ENCODE measurements at places on chromosomes 13 and 19.

GRCh38 chr13:72132075-72132474 is 265.1 kb upstream of the DACH1 start:
- DNase-seq = no peak

DNA sequence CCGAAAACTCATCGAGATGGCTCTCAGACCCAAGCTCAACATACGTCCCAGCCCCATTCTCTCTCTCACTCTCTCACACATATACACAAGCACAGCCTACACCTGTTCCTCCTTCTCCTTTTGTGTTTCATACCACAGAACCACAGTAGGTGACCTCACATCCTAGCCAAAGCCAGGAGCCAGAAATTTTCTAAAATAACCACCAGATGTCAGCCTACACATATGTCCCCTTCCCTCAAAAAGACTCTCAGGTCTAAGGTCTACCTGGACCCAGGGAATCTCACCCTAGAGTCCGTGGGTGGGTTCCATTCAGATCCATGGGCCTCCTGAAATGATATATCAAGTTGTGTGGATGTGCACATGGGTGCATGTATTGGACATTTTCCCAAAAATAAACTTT is 104.2 kb upstream of the IPO5 start:
- no peak for DNase-seq

GRCh38 chr13:94170145-94170571 is 309.3 kb downstream of the DCT start:
- DNase-seq = no peak

- peak; percentile 75 for DNase-seq
Measured at GRCh38 chr13:99496184-99497142, 4.8 kb upstream of the TM9SF2 start.

GRCh38 chr19:43525836-43526771 is 897 bp downstream of the ETHE1 start:
- peak; percentile 37 for DNase-seq

DNA sequence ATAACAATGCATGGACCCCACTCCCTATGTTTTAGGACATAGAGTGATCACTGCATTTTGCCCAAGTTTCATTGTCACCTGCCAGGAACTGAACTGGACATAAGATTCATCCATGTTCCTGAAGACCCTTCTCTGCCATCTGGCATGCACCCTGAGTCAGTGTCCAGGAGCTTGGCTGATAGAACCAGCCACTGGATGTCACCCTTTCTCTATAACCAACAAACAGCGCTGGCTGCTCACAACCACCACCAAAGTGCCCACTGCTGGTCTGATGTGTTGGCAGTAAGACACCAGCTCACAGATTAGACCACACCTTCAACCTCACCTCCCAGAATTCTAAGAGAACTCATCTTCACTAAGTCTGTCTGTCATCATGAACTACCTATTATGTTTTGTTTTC is 333.4 kb downstream of the ITGBL1 start:
- DNase-seq = no peak

DNA sequence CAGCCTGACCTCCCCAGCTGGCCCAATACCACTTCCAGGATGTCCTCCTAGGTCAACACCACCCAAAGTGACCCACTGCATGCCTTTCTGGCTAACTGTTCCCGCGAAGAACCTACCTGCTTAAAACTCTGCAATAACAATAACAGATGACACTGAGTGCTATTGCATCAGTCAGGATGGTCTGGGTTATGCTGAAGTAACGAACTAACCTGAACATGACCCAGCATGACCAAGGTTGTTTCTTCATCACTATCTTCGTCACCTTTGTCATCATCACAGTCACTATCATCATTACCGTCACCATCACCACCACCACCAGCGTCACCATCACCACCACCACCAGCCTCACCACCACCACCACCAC is 10.6 kb upstream of the FXYD3 start:
- no peak for DNase-seq

- DNase-seq = no peak
Measured at GRCh38 chr13:52830946-52831345, 17.5 kb downstream of the PCDH8 start.

DNA sequence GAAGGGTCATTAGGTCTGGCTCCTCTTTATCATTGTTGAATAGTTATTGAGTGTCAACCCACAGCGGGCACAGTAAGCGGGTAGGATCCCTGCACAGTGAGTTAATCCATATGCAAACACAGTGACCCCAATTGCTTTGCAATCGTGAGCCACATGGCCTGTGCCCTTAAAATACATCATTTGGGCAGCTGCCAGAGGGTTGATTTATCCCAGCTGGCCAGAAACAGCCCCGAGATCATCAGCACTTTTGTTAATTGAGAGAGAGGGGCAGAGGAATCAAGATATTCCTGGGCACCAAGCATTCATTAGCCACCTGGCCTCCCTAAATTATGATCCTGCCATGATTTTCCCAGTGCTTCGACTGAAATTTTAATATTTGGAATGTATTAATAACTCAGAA is 9.8 kb upstream of the CNMD start:
- DNase-seq = no peak

DNA sequence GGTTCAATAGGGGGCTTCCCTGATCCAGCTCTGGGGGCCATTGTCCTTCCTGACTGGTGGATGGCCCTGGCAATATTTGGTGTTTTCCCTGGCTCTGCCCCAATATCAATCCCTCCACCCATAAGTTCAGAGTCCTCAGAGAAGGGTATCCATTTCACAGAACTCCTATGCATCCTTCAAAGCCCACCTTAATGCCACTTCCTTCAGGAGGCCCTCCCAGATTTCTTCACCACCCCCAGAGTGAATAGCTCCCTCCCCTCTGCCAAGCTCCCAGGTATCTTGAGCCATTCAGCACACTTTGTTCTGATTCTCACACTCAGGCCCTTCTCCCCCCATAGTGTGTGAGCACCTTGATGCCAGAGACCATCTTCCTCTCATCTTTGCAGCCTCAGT is 5.8 kb downstream of the PPP1R14A start:
- no peak for DNase-seq

GRCh38 chr19:45404557-45405434 is at the start of gene PPP1R13L:
PPP1R13L (minus strand) TSS chr19:45405069; CDS start chr19:45398318, 6,751 bp downstream.
- DNase-seq = no peak

DNA sequence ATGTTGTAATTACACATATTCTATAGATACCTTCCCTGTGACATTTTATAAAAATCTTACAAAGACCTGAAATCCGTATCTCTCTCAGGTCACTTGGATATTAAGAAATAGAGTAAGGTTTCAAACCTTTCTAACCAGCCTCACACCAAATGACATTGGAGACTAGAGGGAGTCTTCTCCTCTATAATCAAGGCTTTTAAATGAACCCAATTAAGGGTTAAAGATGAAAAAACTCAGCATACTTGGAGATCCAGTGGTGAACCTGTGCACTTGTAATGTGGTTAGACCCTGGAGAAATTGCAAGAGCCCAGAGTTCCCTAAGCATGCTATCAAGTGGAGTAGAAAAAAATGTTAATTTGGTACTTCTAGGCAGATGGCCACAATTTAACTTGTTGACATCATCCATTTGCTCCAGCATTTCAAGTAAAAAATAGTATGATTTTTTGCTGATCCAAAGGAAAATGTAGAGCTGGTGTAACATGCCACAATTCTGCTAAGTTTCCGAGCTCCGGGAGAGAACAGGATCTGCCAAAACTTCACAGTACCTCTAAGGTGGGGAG is 554.1 kb upstream of the MIR17HG start:
- no peak for DNase-seq

DNA sequence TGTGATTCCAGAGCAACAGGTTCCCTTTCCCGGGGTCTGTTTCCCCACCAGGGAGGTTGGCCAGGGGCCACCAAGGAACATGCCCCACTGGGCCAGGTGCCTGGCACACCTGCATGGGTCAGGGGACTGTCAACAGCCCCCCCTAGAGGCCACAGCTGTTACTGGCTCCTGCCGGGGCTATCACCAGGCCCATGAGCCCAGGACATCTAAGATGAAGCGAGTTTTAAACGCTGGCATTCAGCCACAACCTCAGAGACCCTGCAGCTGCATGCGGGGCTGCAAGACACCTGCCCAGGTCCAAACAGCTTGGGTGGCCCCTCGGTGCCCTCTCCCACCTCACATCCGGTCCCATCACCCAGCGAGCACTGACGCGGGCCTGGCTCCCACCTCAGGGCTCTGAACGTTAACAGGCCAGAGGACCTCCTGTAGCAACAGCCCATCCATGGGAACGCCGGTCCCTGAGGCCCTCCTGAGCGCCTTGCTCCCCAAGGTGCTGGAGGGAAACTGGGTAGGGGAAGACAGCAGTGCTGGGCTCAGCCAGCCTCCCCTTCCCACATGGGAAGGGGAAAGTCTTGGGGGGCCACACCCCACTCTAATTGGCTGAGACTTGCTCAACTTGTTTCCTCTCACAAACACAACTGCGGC is 12.0 kb downstream of the KHSRP start:
- DNase-seq = peak; percentile 56

GRCh38 chr13:98786023-98786422 is 33.6 kb upstream of the SLC15A1 start:
- DNase-seq = no peak

DNA sequence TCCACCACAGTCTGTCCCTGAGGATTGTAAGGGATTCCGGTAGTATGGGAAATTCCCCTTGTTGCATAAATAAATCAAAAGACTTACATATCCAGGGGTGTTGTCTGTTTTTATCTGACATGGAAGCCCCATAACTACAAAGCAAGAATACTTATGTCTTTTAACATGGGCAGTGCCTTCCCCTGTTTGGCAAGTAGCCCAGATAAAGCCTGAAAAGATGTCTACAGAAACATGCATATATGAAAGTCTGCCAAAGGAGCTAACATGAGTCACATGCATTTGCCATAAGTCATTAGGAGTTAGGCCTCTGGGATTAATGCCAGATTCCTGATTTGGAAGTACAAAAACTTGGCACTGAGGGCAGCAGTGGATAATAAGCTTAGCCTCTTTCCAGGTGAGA is 62.1 kb downstream of the ZNF737 start:
- no peak for DNase-seq

DNA sequence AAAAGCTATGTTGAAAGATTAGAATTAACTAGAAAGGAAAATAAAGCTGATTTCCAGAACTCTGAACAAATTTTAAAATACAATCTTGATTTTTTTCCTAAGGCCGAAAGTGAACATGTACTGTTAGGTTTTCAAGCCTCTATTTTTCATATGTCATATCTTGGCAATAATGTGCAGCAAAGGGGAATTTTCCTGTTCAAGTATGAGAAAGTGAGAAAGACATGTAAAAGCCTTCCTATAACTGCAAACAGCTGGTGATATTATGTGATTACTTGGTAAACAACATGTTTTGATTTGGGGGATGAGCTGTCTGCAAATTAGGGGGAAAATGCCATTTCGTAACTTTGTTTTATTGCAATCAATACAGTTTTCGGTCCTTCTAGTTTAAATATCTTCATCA is 4.0 kb upstream of the KLF12 start:
- no peak for DNase-seq

GRCh38 chr13:34371645-34372395 is 553.9 kb downstream of the RFC3 start:
- no peak for DNase-seq

DNA sequence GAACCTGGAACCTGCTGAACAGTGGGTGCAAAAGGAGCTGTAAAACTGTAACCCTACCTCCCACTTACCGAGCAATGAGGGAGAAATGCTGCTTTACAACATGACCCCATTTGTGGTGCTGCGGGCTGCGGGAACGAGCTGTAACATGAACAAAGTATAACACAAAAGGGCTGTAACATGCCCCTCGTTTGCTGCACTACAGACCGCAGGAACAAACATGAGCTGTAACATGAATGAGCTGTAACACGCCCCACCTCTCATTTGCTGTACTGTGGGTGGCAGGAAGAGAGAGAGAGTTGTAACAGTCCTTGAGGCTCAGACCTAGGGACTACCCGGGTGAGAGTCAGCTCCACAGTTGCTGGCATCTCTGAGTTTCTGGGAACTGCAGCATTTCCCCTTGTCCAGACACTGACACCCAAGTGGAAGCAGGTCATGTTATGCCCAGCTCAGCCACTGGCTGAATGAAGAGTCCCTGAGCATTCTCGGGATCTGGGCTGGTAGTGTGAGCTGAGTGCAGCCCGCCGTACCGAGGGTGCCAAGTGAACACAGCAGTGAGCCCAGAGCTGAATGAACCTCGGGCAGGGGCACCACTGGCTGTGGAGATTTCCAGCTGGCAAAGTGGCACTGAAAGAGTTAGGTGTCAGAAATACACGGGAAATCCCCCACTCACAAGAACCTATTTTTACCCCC is 1385.3 kb upstream of the SPRY2 start:
- no peak for DNase-seq

- peak; percentile 50 for DNase-seq
Measured at GRCh38 chr19:6464070-6464873, at the start of gene CRB3. CRB3 (plus strand) TSS chr19:6464271; CDS start chr19:6464702, 431 bp downstream.

- peak; percentile 37 for DNase-seq
Measured at GRCh38 chr19:15154002-15154612, 46.7 kb downstream of the NOTCH3 start.

DNA sequence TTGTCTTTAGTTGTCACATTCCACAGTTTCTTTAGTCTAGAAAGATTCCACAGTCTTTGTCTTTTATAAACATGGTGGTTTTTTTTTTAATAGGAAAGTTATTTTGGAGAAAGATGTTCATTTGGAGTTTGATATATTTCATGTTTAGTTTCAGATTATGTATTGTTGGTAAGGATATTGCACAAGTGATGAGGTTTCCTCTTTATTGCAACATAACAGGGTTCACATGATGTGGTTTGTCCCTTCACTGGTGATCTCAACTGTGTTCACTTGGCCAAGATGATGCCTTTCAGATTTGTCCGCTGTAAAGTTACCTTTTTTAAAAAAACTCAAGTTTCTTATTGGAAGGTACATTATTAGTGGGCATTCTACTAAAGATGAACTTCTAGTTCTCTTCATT is 3.2 kb downstream of the ZNF230 start:
- no peak for DNase-seq

DNA sequence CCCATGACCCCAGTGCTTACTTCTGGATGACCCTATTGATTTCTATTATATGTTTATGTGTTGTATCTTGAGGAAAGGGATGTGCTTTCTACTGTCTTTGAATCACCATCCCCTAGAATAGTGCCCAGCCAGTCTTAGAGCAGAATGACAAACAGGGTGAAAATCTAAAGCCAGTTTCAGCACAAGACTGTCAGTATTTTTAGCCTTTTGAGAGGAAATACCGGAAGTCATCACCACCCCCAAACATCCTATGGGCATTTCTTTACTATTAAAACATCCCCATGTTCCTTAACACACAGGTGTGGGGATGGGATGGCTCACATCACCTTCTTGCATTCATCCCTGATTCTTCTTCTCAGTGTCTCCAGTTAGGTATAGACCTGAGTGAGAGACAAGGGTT is 52.1 kb upstream of the UBE2L5 start:
- DNase-seq = no peak

DNA sequence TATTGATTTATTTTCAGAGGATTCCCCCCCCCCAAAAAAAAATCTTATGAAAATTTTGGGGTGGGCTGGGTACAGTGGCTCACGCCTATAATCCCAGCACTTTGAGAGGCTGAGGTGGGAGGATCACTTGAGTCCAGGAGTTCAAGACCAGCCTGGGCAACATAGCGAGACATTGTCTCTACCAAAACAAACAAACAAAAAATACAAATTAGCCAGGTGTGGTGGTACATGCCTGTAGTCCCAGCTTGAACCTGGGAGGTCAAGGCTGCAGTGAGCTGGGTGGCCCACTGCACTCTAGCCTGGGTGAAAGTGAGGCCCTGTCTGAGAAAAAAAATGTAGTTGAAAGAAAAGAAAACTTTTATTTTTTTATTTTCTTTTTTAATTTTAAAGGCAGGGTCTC is 17.9 kb downstream of the NECTIN2 start:
- DNase-seq = no peak
